Left hindlimb (tissue), 1 donor: ENCODE measurements at places on chromosomes 12 and 14.

GRCh38 chr12:52415870-52416750 is 10.0 kb upstream of the KRT82 start:
- no peak for DNase-seq

DNA sequence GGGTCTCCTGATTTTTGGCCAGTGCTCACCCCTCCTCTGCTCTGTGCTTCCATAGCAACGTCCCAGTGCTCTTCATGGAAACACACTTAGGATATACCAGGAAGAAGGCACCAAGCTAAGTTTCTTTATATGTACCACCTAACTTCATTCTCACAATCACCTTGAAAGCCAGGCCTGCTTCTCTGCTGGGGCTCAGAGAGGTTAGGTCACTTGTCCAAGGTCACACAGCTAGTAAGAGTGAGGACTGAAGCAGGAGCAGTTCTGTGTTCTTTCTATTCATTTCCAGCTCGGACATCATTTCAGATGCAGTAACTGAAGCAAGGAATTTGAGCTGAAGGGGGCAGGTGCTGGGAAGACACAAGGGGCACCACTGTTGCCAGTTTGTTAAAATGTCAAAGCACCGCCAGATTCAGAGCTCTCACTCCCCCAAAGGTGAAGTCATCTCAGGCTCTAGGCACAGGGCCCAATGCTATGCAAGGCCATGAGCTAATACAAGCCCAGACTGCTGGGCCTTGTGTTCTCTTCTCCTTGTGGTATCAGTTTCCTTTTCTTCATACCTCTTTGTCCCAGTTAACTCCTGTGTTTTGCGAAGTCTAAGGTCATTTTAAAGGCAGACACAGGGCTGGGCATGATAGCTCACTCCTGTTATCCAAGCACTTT is 19.7 kb upstream of the YY1 start:
- no peak for DNase-seq

- no peak for DNase-seq
These were observed 619 bp downstream of the ERC1 start for GRCh38 chr12:991350-992333.

DNA sequence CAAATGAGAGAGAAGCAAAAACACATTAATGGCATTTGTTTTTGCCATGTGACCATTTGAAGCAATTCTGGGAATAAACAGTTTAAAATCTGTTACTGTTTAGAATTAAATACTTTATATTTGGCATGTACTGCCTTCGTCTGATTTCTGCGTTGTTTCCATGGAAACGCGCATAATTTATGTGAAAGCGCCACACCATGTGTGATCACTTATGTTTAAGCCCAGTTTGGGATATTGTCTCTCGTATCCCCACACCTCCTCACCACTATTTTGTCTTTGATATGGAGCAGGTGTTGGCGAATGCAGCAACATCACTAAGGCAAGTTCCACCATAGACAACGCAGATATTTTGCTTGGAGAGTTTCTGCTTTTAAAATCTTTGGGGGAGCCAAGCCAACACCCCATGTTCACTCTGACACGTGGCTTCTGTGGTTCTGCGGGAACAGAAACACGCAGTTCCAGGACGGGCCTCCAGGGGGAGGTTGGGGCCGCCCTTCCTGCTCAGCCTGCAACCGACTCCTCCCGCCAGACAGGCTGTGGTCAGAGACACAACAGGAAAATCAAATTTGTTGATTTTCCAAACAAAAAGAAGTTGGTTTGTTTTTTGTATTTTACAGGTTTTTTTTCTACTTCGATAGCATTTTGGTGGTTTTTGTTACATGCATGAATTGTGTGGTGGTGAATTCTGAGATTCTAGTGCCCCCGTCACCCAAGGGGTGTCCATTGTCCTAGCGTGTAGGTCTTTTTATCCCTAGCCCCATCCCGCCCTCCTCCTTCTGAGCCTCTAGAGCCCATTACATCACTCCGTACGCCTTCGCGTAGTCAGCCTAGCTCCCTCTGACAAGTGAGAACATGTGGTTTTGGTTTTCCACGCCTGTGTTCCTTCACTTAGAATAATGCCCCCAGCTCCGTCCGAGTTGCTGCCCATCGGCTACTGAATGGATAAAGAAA is 101.9 kb upstream of the SFSWAP start:
- peak; percentile 81 for DNase-seq

DNA sequence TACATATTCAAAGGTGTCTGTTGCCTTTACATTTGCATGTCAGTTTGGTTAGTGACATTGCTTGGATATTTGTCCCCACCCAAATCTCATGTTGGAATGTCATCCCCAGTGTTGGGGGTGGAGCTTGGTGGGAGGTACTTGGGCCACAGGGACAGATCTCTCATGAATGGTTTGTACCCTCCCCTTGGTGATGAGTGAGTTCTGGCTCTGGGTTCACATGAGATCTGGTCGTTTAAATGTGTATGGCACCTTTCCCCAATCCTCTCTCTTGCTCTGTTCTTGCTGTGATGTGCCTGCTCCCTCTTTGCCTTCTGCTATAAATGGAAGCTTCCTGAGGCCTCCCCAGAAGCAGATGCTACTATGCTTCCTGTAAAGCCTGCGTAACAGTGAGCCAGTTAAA is 207.9 kb upstream of the DIO3 start:
- DNase-seq, result no peak

GRCh38 chr12:65997056-65997455 is 133.5 kb downstream of the LLPH start:
- no peak for DNase-seq

GRCh38 chr14:32324601-32325000 is 4.5 kb upstream of the AKAP6 start:
- DNase-seq, result no peak

- DNase-seq, result no peak
These were observed 935 bp downstream of the TBC1D30 start for GRCh38 chr12:64825143-64826021.

DNA sequence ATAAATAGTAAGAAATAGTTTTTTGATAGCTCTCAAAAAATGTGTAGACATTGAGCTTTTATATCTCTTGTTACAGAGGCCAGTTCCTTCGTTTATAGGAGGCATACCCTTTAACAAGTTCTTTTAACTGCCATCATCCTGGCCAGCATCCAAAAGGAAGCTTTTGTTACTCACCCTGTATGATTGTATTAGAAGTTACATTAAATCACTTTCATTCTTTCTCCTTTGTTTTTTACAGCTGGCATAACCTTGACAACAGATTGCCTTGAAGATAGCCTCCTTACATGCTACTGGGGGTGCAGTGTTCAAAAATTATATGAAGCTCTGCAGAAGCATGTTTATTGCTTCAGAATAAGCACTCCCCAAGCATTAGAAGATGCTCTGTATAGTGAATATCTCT is 20.1 kb downstream of the CGRRF1 start:
- no peak for DNase-seq

- DNase-seq, result peak; percentile 22
These were observed 61.8 kb downstream of the TESC start for GRCh38 chr12:117037289-117038022.

- DNase-seq, result no peak
These were observed 47.6 kb downstream of the MYBPC1 start for GRCh38 chr12:101642115-101643067.

DNA sequence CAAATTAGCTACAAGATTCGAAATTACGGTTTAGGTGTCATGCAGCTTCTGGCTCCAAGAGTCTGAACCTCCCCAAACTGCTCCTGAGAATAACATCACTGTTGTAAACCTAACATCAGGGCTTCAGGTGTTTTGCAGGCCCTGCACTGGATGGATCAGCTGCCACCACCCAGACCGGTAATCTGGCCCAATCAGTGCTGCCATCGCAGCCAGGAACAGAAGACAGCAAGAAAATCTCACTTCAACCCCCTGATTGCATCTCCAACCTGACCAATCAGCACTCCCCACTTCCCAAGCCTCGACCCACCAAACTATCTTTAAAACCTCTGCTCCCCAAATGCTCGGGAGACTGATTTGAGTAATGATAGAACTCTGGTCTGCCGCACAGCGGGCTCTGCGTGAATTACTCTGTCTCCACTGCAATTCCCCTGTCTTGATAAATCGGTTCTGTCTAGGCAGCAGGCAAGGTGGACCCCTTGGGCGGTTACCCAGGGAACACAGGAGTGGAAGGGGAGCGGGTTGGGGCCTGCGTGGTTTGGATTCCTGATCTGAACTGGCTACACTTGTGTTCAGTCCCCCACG is 268.5 kb upstream of the SFSWAP start:
- no peak for DNase-seq

DNA sequence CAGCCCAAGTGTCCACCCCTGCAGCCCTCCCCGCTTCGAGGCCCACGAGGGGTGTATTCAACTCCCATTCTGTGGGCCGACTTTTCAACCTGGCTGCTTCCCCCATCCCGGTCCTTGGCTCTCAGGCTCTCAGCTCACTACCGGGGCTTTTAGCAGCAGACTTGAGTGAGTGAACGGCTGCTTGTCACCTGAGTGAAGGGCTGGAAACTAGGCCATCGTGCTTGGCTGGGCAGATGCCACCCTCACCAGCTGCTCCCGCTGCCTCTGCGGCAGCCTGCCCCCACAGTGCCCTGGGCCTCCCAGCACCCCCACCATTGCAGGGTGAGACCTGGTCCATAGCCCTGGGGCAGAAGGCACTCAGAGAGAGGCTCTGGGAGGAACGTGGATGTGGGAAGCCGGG is 59.9 kb downstream of the SLC6A12 start:
- DNase-seq, result no peak

GRCh38 chr14:77917491-77918201 is 117.7 kb downstream of the ADCK1 start:
- DNase-seq, result no peak

DNA sequence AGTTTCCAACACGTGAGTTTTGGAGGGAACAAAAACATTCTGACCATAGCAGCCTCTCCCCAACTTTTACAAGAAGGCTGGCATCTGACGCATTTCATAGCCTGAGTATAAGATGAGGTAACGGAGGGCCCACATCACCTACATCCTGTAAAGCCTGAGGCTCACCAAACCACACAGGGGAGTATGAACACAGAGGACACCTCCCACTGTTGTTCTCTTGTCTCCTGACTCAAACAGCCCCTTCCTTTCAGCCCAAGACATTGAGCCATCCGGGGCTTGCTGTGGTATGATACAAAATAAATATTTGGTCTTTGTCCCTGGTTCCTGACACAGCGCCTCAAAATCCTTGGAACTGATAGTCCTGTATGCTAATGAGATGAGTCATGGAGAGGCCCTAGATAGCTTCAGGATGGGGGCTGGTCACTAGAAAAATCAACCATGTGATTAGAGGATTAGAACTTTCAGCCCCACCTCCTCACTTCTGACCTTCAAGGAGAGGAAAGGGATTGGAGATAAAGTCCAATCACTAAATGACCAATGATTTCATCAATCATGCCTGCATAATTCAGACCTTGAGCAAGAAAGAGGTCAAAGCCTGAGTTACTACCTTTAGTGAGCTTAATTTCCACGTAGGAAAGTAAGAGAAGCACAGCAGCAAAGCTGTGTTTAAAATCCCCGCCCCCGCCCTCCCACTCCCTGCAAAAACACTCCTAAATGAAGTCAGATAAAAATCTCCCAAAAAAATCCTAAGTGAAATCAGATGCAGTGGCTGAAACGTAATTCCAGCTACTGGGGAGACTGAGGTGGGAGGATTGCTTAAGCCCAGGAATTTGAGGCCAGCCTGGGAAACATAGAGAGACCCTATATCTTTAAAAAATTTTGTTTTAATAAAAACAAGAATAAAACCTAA is 236.4 kb downstream of the PCNX1 start:
- DNase-seq, result no peak
